ENCODE measurements at places on chromosomes 7 and 10.
A peak's percentile ranks its signal among the peaks of the same experiment; 100 is the strongest.

- DNase-seq = peak; percentile 25
Measured at GRCh38 chr10:48608279-48608681, 3.4 kb upstream of the ARHGAP22 start.

GRCh38 chr10:96646751-96647166, 59.9 kb upstream of the TM9SF3 start:
- no peak for DNase-seq

DNA sequence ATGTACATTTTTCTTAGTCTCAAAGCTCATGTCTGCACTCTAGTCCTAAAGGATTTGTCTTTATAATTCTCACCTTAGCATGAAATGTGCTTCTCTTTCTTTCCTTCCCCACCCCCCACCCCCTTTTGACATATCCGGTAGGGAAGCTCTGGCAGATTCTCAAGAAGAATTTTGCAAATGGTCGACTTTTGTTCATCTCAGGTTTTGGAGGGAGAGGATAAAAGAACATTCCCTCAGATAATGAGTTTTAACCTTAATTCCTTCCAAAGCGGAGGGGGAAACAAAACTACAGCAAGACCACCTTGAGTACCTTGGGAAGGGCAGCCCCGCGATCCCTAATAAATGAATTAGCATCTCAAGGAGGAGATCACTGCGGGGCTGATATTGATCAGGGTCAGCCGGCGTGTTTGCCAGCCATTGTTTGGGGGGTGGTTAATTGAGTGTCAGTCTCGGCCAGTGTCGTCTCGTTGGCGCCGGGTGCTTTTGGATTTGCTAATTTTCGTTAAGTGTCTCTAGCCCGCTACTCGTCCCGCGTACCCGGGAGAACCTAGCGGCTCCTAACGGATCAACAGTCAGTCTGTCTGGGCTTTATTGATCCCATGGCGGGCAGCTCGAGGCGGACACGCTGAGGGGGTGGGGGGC, 874 bp upstream of the BAMBI start:
- peak; percentile 13 for DNase-seq

DNA sequence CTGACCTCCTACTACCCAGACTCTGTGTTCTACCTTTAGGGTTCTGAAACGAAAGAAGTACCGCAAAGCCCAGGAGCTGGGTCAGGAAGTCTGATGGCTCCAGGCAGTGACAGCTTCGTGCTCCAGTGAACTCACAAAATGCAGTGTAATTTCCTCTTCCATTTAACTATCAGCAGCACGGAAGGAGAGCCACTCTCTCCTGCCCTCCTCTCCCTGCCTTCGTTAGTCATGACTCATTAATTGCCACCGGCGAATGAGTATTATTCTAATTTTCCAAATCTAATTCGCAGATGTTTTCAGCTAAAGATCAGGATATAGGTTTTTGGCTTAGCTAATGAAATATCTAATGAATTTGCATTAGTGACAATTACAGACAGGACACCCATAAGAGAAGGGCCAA, 1262.0 kb downstream of the TYW1 start:
- DNase-seq = no peak
